ENCODE measurements at places on chromosomes 7 and 10. TPM values are rescaled to one million over a fixed set of nuclear protein-coding genes. Genes with fewer than 3 reads are reported as not detected.

Gene SPDYE6
- not detected for total RNA-seq

Gene CDK14
- 11.4 TPM for total RNA-seq

Gene CUEDC2
- total RNA-seq = 61.4 TPM

Gene TMEM178B
- total RNA-seq = 4.1 TPM

Gene FAM25C
- total RNA-seq = not detected

Gene TNKS2
- total RNA-seq = 51.3 TPM

Gene PRTFDC1
- total RNA-seq = 13.6 TPM

Gene RNLS
- total RNA-seq = 9.5 TPM

Gene SDHAF3
- 22.4 TPM for total RNA-seq

Gene DYNC1I1
- 23.1 TPM for total RNA-seq

Gene GBX1
- total RNA-seq = not detected

Gene ANKRD30A
- not detected for total RNA-seq

Gene MCM10
- total RNA-seq = 44.8 TPM
